ENCODE measurements at places on chromosomes 12 and 14.
A peak's percentile ranks its signal among the peaks of the same experiment; 100 is the strongest.

DNA sequence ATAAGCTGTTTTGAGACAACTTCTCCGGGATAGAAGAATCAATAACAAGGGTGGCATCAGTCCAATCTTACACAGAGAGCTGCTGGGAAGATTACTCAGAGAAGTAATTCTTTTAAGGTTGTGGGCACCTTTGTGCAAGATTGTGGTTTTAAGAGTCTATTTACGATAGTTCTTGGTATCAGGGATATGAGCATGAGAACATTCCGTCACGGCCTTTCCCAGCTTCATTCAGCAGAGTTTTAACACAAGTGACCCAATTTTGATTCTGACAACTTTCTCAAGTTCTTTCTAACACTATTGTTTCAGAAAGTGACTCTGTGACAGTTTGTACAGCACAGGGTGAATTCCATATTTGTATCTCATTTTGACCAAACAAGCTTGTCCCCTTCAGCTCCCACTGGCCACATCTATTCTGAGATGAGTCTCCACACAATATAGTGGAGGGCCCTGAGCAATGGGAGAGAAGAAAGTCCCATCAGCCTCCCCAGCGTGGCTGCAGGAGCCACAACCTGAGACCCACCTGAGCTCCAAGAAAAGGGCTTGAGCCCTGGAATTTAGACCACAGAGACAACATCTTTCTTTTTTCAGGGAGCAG lies 869.2 kb downstream of the TMEM121 start:
- DNase-seq: no peak

DNA sequence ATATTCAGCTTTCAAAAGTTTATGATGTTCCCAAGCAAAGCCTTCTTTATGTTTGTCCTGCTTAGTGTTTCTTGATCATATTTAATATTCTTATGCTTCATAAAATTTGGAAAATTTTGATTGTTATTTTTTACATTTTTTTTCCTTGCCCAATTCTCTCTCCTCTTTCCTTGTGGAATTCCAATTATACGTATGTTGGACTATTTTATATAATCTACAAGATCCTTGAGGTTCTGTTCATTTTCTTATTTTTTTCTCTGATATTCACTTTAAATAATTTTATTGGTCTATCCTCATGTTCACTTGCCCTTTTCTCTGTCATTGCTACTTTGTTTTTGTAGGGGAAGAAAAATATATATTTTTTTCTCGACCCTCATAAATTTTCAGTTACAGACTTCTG lies 167.7 kb downstream of the DYRK2 start:
- DNase-seq: no peak

- no peak for DNase-seq
Measured at GRCh38 chr12:50659690-50660424, 104.0 kb upstream of the ATF1 start.

- DNase-seq: no peak
Measured at GRCh38 chr12:64538121-64538520, 72.2 kb upstream of the RASSF3 start.

- no peak for DNase-seq
Measured at GRCh38 chr12:52238916-52239646, 6.0 kb downstream of the KRT7 start.

DNA sequence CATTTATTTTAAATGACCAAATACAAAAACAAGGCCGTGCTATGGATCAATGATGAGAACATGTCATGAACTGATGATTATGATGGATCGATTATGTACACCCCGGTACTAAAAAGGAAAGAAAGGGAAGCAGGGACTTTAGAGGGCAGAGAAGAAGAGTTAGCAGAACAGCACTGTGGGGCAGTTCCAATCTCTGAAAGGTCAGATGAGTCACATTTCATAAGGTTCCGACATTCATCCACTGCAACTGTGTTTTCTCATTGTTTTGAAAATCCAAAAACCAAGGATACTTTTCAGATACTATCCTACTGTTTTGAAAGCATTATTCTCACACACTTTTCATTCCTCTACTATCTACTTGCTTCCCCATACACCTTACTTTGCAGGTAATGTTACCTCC lies 169.3 kb downstream of the STXBP6 start:
- no peak for DNase-seq

DNA sequence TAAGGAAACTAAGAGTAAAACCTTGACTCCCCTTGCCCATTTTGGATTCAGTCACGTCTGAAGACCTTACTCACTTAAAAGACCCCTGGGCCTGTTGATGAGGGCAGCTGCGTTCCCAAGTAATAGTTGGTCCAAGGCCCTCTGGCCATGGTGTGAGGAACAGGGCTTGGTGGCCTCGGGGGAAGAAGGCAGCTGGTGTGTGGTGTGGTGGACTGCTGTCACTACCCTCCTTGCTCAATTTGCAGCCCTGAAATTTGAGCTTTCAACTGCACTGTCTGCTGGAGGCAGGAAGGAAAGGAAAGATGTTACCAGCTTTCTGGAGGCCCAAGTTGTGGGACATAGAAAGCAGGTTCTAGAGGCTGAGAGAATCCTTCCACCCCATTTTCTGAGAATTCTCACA lies 128.2 kb downstream of the SLC38A6 start:
- no peak for DNase-seq

GRCh38 chr12:7503686-7504415 lies at the start of gene CD163:
Gene CD163 (minus strand): TSS chr12:7503777. CDS start chr12:7503690, 87 bp downstream.
- DNase-seq: no peak

DNA sequence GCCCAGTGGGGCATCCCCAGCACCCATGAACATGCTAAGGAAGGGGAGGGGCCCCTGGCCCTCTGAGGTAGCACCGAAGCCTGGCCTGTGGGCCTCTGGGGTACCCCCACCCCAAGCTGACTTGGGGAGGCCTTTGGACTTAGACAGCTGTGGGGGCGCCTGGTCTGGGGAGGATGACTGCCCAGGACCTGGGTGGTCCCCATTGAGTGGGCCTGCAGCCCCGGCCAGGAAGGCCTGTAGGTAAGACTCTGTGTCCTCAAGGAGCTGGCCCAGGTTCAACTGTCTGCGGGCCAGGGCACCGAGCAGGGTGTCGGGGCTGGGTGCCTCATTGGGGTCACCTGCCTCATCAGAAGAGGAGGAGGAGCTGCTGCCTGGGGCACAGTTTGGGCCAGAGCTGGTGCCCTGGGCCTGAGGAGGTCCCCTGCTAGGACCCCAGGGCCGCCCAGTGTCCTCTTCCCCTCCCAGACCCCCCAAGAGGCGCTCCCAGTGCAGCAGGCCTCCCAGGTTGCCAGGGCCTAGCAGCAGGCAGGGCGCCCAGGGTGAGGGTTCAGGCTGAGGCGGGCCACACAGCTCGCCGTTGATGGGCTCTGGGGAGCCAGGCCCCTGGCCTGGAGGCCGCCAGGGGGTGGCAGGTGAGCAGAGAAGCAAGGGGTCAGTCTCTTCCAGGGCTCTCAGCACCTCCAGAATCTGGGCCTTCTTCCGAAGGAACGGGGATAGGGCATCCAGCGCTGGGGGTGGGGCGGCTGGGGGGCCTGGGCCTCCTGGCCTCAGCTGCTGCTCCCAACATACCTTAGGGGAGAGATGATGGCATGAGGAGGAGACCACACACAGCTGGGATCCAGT lies 31.4 kb downstream of the NCKAP5L start:
- no peak for DNase-seq

GRCh38 chr12:96354326-96354725 lies 45.9 kb downstream of the CDK17 start:
- DNase-seq: no peak

GRCh38 chr12:30823156-30823699 lies 68.5 kb upstream of the CAPRIN2 start:
- peak; percentile 6 for DNase-seq

- no peak for DNase-seq
Measured at GRCh38 chr14:45361727-45362126, 108.7 kb upstream of the MIS18BP1 start.

GRCh38 chr12:32952681-32953080 lies 56.1 kb upstream of the PKP2 start:
- no peak for DNase-seq

DNA sequence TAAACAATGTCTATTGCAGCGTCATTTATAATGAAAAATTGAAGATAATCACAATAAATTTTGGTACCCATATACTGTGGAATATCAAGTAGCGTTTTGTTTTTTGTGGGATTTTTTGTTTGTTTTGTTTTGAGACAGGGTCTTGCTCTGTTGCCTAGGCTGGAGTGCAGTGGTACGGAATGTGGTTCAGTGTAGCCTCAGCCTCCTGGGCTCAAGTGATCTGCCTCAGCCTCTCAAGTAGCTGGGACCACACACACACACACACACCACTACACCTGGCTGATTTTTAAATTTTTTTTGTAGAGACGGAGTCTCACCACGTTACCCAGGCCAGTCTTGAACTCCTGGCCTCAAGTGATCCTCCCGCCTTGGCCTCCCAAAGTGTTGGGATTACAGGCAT lies 6.6 kb downstream of the ZNF664 start:
- DNase-seq: no peak

DNA sequence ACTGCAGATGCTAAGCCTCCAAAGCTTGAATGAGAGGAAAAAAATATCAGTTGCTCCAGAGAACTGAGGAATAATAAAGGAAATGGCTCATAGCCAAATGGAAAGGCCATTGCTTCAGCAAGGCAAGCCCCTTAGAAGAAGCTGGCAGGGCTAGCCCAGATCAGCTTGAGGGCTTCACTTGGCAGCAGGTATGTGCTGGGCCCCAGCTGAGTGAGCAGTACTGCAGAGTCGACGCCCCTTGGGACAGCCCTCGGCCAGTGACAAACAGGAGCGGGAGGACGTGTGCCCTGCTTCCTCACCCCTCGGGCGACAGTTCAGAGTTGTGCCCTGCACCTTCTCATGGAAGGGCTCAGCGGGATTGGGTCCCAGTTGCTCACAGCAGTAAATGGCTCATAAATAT lies 1031.2 kb upstream of the TMEM132C start:
- no peak for DNase-seq

DNA sequence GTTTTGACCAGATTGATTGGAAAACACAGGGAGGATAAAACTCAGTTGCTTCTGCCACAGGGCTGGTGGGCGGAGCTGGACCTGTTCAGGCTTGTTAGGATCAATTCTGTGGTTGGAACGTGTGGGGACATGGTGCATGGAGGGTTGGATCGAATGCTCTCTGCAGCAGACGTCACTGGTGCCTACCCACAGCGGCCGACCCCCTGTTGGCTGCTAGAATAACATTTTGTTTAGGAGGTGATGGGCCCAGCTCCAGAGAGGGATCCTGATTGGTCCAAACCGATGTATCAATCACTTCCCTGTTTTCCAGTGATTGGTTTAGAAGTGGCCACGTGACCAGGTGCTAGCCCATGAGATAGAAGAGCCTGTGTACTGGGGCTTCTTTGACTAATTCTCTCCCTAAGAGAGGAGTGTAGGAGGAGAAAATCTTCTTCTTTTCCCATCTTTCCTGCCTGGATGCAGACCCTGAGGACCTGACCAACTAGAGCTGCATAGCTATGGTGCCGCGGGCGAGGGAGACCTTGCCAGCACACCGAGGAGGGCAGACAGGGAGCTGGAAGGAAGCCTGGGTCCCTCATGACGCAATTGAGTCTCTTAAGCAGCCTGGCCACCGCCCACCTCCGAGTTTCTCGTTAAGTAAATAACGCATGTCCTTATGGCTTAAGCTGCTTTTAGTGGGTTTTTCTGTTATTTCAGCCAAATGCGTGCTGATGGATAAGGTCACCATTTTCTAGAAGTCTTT lies 163.5 kb downstream of the AACS start:
- DNase-seq: no peak
